ENCODE measurements at places on chromosomes 7 and 10.

DNA sequence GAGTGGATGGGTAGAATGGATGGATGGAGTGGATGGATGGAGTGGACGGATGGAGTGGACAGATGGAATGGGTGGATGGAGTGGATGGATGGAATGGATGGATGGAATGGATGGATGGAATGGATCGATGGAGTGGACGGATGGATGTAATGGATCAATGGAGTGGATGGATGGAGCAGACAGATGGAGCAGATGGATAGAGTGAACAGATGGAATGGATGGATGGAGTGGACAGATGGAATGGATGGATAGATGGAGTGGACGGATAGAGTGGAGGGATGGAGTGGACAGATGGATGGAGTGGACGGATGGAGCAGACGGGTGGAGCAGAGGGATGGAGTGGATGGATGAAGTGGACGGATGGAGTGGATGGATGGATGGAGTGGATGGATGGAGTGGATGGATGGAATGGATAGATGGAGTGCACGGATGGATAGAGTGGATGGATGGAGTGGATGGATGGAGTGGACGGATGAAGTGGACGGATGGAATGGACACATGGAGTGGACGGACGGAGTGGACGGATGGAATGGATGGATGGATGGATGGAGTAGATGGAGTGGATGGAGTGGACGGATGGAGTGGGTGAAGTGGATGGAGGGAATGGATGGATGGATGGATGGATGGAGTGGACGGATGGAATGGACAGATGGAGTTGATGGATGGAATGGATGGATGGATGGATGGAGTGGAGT is 260.3 kb upstream of the C7orf33 start:
- DNase-seq, result no peak

GRCh38 chr7:6350433-6351058 is 78.1 kb upstream of the CYTH3 start:
- DNase-seq, result no peak

- DNase-seq, result no peak
Observed at GRCh38 chr10:130499541-130499940, 363.4 kb downstream of the GLRX3 start.

GRCh38 chr10:100380400-100380799 is 33.4 kb downstream of the SCD start:
- no peak for DNase-seq

DNA sequence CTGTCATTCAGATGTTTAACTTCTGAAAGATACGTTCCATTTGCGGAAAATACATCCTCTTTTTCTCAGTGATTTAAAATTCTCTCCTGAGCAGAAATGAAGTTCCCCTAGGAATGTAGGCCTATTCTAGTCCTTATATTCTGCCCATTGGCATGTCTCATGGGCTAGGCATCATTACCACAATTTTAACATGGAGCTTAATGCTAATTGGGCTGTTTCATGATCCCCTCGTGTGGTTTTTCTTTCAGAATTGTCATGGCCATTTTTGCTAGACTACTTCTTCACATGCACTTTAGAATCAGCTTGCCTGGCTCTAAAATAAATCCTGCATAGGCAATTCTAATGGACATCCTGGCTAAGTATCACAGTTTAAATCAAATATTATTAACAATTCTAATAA is 1.0 kb downstream of the TMEM176B start:
- DNase-seq, result no peak

Measured in stimulated activated CD4-positive, alpha-beta T cell treated with anti-CD3 and anti-CD28 coated beads, Interleukin-1b, Interleukin-23, amount 100 ng/mL, for 1 hour (primary cell).